ENCODE measurements at places on chromosomes 16 and 17.

DNA sequence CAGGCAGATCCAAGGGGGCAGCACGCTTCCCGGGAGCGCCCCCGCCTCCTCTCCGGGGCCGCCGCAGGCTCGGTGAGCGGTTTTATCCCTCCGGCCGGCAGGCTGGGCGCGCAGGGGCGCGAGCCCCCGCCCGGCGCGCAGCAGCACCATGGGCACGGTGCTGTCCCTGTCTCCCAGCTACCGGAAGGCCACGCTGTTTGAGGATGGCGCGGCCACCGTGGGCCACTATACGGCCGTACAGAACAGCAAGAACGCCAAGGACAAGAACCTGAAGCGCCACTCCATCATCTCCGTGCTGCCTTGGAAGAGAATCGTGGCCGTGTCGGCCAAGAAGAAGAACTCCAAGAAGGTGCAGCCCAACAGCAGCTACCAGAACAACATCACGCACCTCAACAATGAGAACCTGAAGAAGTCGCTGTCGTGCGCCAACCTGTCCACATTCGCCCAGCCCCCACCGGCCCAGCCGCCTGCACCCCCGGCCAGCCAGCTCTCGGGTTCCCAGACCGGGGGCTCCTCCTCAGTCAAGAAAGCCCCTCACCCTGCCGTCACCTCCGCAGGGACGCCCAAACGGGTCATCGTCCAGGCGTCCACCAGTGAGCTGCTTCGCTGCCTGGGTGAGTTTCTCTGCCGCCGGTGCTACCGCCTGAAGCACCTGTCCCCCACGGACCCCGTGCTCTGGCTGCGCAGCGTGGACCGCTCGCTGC lies 832 bp downstream of the CDK5R1 start:
- DNase-seq, result no peak

GRCh38 chr16:69448470-69449193 lies 24.2 kb downstream of the CYB5B start:
- no peak for DNase-seq

GRCh38 chr16:86718118-86718517 lies 139.8 kb downstream of the FOXL1 start:
- no peak for DNase-seq

DNA sequence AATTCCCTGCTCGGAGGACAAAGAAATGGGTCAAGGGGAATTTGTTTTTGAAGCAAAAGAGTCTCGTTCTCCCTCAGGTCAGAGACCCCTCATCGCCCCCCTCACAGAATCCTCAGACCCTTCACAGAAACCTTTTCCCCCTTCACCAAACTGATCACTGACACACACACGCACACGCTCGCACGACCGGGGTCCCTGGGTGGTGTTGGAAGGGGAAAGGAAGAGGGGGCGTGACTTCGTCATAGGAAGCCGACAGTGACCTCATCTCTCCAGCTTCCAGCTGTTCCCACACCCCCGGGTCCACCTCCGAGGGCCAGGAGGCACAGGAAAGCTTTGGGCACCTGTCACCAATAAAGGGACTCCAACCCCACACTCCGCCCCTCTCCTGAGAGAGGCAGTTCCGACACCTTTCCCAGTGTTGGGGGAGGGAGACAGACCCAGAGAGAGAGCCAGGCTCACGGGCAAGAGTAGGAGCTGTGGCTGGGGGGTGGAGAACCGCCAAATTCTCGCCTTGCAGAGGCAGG lies 1.2 kb downstream of the ASGR1 start:
- DNase-seq, result no peak

DNA sequence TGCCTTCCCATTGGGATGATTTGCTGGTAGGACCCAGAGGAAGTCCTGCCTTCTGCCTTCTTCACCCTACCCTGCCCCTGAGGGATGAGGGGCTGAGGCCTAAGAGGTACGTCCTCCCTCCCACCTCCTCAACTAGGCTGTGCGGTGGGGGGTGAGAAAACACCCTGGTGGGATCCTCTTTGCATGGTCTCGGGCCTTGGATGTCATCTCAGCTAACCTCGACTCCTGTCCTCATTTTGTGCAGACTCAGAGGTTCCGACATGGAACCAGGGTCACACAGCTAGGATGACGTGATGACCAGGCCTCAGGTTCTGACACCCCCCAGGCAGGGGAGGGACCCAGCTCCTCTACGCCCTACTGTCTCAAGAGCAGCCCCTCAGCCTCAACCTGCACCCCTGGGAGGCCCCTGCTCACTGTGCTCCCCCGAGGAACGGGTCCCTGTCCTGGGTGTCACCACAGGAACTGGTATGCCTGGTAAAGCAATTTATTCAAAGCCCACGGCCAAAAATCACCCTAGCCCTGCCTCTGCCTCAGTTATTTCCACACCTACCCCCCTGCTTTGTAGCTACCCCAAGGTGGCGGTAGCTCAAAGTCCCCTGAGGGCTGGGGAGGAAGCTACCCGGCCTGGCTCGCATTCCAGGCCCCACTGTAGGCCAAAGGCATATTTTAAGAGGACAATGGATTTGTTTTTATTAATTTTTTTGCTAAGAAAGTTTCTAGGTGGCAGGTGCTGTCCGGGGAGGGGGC lies 17.5 kb downstream of the UNC13D start:
- no peak for DNase-seq

DNA sequence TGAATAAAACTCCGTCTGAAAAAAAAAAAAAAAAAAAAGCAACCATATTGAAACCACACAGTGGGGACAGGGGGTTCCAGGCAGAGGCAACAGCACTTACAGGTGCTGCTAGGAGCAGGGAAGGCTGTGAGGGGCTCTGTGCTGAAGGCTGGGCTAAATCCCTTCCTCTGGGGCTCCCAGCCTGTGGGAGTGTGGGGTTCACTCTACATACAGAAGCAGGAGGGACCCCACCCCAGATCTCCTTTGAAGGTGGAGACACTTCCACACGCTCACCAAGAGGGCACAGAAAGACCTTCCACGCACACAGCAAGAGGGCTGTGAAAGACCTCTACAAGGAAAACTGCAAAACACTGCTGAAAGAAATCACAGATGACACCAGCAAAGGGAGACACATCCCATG lies 53.9 kb downstream of the USP22 start:
- DNase-seq, result no peak

DNA sequence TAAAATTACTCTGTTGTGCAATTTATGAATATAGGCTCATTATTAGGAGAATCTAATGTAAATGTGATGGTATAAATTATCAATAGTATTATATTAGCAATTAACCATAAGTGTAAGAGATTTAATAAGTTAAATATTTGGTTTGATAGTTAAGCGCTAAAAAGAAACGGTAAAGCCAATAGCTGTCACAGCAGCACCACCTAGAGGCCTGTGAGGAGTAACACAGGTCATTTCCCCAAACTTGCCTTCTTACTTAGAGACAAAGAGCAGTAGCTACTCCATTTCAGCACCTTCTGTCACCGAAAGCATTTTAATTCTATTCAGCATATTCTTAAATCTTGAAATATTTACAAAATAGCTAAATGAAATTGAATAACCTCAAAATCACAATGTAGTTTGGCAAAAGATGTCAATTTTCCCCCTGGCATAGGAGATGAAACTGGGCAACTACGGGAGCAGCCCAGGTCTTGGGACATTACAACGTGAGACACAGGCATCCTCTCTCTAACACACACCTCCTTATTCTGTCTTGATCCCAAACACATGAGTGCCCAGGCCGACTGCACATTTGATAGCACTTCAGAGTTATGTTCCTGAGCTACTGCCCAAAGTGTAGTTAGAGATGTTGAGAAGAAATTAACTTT lies 14.3 kb upstream of the DYNLRB2 start:
- no peak for DNase-seq

GRCh38 chr17:17122781-17123483 lies 80.7 kb downstream of the MPRIP start:
- no peak for DNase-seq

GRCh38 chr17:77783991-77784820 lies 174.3 kb upstream of the TNRC6C start:
- DNase-seq, result no peak

DNA sequence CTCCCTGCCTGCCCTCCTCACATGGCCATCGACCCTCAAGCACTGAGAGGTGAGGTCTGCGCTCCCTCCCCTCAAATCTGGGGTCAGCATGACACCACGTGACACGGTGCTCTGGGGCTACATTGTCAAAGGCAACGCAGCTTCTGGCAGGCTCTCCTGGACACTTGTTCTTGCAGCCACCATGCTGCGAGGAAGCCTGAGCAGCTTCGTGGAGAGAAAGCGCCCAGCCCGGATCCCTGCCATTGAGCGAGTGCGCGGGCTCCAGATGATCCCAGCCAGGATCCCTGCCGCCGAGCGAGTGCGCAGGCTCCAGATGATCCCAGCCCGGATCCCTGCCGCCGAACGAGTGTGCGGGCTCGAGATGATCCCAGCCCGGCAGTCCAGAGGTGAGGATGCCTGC lies 70.9 kb upstream of the METRNL start:
- DNase-seq, result no peak

GRCh38 chr16:85798901-85799496 lies 345 bp downstream of the EMC8 start:
- no peak for DNase-seq

- DNase-seq, result no peak
Measured at GRCh38 chr17:32156656-32157055, 14.4 kb downstream of the RHOT1 start.

GRCh38 chr17:42111265-42111636 lies 1.3 kb downstream of the DHX58 start:
- no peak for DNase-seq

GRCh38 chr16:67999985-68000384 lies 701 bp upstream of the DPEP2 start:
- DNase-seq, result no peak

GRCh38 chr17:54270499-54270898 lies 447.8 kb downstream of the KIF2B start:
- DNase-seq, result no peak

GRCh38 chr17:75633486-75634375 lies 497 bp downstream of the SMIM5 start:
- DNase-seq, result no peak

- DNase-seq, result no peak
Measured at GRCh38 chr16:58507195-58507962, 7.4 kb downstream of the NDRG4 start.

- DNase-seq, result no peak
Measured at GRCh38 chr16:85330006-85330693, 217.9 kb upstream of the CIBAR2 start.

GRCh38 chr17:2177235-2177811 lies 122.4 kb downstream of the HIC1 start:
- DNase-seq, result no peak

GRCh38 chr17:71500761-71501555 lies 619.9 kb upstream of the SOX9 start:
- DNase-seq, result no peak

GRCh38 chr17:28513476-28513875 lies 7.3 kb downstream of the FOXN1 start:
- DNase-seq, result no peak

- no peak for DNase-seq
Measured at GRCh38 chr17:37642681-37643080, 565 bp downstream of the DDX52 start.

DNA sequence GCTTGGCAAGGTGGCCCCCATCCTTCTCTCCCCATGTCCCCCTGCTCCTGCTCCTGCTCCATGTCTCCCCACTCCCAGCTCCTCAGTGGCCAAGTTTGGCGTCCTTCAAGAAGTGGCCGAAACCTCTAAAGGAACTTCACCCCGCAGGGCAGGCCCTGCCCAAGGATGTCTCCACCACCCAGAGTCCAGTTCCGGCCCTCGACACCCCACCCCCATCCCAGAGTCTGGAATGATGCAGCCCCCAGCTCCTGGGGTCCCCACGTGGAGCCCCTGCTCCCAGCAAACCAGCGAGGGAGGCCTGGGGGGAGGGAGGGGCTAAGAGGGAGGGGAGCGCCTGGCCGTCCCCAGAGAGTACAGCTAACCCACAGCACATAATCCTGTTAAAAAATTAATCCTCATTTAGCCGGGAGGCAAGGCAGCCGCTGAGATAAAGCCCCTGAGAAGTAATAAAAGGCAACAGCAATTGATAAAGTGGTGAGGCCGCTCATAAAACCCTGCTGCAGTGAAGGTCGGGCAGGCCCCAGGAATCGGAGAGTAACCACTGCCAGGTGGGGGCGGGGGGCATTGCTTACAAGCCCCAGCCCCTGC lies 9.9 kb upstream of the ENPP7 start:
- no peak for DNase-seq

GRCh38 chr17:596287-596686 lies 118.4 kb downstream of the VPS53 start:
- DNase-seq, result no peak

DNA sequence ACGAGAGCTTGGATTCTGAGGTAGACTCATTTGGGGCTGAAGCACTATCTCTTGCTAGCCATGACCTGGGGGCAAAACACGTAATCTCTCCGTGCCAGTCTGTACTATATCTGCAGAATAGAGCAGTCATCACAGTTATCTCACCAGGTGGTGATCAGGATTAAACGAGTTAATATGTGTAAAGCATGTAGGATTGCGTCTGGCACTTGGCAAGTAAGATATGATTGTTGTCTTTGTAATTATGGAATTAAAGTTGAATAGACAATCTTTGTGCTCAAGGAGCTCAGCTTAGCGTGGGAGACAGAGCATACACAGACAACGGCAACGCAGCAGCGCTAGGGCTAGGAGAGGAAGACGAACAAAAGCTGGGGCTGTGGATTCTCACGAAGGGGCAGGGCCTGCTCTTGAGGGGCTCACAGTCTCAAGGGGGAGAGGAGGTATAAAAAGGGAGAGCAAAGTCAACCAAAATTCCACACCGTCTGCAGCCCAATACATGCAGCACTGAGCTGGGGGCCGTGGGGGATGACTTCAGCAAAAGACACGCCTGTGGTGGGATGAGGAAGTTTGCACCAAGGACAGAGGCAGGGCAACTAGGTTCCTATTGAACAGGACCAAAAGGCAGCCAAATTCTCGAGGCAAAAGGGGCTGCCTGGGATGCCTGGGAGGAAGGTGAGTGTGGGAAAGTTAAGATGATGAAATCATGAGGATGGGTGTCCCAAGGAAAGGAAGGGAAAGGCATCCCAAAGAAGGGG lies 68.6 kb downstream of the SDK2 start:
- DNase-seq, result no peak

DNA sequence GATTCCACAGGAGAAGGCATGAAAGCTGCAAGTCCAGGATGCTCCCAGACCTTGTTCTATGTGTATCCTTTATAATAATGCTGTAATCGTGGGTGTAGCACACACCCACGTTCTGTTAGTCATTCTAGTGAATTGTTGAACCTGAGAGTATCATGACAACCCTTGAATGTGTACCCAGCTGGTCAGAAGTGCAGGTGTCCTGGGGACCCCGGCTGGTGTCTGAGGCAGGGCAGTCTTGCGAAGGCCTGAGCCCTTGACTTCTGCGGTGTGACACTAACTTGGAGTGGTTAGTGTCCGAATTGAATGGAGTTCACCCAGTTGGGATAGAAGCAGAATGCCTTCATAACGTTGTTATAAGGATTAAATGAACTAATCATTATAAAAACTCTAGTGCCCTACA lies 218.0 kb upstream of the TNRC6C start:
- DNase-seq, result no peak

DNA sequence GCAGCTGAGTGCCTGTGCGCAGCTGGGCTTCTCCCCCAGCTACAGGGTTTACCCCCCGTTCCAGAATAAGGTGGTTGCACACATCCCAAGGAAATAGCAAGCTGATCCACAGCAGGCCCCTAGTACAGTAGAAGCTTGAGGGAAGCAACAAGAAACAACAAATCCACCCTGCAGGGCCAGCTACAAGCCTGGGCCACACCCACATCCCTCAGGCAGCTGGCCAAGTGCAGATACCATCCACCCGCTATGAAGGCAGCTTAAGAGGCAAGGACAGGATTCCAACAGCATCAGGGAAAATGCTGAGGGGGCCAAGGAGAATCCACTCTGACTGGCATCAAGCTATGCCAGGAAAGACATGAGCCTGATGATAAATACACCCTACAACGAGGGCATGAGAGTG lies 66.9 kb upstream of the RCVRN start:
- DNase-seq, result no peak

Measured in cortex of kidney (tissue), 1 donor.